ENCODE measurements at places on chromosomes 5 and 9.
A peak's percentile ranks its signal among the peaks of the same experiment; 100 is the strongest.

DNA sequence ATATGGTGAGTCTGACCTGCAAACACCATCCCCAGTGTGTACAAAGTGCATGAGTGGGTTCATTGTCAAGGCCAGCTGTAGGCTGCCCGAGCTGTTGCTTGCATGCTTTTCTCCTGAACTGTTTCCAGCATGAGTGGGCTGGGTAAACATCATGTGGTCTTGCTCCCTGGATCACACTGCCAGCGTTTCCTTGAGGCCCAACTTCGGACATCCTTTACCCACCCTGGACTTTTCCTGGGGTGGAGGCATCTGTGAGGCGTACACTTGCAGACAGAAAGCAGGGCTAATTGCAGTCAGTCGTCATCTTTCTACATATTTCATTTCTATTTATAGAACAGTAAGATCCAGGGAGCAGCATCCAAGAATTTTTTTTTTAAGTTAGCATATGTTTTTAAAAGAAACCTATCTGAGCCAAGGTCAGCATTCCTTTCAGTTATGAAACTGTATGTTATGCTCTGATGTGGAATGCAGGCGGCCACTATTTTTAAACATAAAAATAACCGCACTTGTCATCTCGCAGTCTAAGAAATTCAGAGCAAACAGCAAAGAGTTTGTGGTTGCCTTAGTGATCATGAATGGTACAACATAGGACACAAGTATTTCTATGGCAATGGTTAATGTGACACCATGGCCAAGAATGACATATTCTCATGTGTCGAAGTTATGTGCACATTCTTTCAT, 106.5 kb upstream of the DMRT1 start:
- DNase-seq: no peak

DNA sequence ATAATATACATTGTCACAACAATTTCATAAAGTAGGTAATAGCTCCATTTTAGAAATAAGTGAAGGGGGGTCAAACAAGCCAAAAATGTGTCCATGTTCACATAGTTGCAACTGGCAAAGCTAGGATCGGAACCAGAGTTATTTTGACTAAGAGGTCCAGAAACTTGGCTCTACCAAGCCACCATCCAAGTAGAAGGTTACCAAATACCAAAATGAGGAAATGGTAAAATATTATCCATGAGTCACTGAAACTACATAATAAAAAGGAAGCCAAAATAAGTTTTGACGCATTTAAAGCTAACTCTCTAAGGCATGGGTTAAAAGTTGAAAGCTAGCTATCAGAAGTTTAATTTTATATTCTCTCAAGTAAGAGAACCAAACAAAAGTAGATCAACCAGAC, 886.9 kb upstream of the DMAC1 start:
- no peak for DNase-seq

DNA sequence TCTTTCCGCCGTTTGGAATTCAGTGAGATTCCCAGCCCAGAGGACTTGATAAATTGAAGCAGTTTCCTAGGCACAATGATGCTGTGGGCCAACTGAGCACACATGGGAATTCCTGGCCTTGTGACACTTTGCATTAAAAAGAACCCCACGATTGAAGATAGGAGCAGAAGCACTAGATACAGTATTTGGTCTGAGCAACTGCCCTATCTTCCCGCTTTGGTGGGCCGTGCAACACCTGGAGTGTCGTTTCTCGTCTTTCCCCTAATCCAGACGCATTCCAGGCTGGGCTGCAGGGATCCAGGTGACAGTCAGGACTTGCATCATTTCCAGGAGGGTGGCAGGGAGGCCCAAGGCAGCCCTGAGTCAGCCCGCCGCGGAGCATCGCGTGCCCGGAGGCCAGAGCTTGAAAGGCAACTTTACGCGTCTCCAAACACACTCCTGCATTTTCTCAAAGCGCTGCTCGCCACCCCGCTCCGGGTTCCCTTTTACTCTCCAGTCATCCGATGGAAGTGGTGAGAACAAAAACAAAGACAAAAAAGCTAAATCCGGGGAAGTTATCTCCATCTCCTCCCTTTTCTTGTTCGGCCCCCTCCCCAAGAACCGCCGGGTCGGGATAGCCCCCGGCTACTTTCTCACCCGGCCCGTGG, 753 bp upstream of the STC2 start:
- DNase-seq: no peak

- no peak for DNase-seq
These were observed 80.0 kb upstream of the ASS1 start for GRCh38 chr9:130364619-130365322.

GRCh38 chr5:143435210-143435657, 31.7 kb upstream of the NR3C1 start:
- DNase-seq: peak; percentile 3

DNA sequence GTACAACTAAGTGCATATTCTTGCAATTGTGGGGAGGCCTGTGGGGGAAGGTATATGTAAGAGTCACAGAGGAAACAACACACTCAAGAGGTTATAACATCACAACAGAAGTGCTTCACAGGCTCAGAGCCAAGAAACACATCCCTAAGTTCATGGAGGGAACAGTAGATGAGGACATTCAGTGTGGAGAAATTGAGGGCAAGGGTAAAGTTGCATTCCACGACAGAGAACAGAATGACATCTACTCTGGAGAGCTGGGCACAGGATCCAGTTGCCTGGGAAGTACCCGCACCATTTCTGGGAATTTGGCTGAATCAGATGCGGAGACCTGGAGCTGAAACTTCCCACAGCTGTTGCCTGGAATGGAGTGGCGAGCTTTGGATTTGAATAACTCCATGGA, 197.2 kb downstream of the NXNL2 start:
- no peak for DNase-seq

DNA sequence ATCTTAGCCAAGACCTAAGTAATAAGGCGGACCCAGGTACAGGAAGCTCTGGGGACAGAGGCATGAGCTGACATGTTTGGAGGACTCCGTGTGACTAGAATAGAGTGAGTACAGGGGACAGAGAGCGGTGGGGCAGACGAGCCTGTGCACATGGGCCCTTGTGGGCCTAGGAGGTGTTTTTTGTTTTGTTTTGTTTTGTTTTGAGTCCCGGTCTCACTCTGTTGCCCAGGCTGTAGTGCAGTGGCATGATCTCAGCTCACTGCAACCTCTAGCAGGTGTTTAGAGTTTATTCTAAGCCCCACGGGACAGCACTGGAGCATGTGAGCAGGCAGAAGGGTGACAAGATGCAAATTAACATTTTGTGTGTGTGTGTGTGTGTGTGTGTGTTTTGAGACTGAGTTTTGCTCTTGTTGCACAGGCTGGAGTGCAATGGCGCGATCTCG, 3.1 kb upstream of the EEIG1 start:
- DNase-seq: no peak

DNA sequence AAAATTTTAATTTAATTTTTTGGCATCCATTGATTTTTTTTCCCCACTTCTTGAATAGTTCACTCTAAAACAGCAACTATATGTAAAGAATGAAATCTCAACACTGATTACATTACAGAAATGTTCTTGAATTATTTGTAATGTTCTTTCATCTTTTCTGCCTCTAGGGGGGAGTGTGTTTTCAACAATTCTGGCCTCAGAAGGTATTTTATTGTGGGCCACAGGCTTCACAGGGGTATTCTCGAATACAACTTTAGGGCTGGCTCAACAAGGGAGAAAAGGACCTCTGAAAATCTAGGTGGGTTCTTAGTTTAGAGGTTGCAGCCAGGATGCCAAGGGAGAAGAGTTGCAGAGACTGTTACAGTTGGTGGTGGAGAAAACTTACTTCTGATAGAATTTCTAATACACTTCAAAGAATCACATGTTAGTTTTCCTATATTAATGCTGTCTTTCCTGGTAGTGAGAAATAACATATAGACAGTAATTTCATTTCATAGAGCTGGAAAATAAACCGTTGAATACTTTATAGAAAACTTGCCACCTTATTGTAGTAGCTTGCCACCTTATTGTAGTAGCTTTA, 3.6 kb upstream of the NPR3 start:
- no peak for DNase-seq

GRCh38 chr9:126689027-126689825, 75.5 kb downstream of the LMX1B start:
- no peak for DNase-seq

DNA sequence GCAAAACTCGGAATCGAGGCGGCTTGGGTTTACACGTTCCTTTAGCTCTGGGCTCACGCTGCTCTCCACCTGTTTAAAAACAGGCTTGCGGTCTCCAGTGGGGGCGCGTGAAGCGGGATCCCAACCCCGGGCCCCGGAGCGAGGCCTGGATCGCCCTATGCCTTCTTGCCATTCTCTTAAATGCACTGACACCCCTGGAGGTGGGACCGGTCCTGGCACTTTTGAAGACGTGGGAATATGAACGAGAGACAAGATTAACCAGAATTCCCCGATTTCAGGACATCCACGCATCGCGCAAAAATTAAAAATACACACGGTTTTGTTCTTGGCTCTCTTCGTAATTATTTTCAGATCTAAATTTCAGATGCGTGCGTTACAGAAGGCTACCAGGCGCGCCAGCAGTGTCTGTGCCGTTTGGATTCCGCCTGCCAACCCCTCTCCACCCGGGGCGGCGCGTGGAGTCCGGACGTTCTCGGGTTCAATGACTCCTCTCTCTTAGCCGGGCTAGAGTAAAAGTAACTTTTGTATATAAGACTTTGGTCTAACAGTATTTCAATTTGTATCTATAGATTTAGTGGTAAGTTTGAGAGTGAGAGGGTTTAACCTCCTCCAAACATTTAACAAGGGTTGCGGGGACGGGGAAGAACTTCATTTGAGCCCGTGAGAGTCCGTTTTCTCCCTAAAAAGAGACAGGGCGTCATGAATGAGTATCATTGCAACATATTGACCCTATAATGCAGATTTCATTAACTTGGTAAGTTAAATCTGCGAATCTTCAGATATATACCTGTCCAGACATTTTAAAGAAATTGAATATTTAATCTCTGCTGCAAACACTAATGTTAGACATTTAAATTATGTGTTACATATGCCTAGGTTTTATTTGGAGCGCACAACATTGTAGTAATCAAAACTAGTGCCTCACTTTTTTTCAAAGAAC, 3.8 kb downstream of the FOXD1 start:
- DNase-seq: no peak

DNA sequence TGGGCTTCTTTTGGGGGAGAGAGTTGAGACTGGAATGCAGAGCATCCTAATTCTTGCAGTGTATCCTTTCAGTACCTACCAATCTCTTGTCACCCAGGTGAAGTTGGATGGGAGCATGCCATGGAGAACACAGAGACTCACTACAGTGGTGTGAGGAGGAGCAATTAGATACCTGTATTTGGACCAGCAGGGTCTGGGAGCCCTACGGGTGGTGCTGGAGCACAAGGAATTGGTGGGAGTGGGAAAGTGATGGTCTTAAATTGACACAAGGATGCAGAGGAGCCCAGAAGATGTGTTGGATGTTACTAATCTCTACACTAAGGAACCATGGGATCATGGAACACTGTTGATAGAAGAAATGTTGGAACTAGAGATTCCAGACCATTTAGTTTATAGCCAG, 212.7 kb downstream of the CHSY3 start:
- DNase-seq: no peak

- DNase-seq: no peak
These were observed 628.1 kb upstream of the TYRP1 start for GRCh38 chr9:12065050-12065449.

DNA sequence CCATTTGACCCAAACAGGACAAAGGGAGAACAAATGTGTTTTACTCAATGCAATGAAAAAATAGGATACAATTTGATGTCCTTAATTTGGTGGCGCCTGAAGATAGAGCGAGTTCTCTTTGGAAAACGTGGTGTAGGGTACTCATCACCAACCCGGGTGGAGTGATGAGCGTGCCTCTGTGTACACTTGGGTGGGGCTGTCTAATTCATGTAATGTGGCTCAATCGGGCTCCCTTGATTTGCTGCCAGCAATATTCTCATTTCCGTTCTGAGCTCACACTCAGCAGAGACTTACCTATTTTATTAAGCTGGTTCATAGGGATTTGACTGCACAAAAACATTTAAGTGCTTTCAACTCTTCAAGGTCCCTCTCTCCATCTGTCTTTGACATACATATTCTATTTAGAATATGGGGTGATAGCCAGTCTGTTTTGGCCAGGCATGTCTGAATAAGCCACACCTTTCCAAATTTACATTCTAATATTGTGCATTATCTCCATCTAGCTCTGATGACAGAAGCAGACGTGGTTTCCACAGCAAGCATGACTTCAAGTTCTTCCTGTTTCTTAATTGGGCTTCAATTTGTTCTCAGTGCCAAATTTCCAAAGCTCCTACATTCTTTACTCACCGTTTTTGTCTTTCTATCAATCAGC, 162.5 kb downstream of the IRX2 start:
- no peak for DNase-seq

DNA sequence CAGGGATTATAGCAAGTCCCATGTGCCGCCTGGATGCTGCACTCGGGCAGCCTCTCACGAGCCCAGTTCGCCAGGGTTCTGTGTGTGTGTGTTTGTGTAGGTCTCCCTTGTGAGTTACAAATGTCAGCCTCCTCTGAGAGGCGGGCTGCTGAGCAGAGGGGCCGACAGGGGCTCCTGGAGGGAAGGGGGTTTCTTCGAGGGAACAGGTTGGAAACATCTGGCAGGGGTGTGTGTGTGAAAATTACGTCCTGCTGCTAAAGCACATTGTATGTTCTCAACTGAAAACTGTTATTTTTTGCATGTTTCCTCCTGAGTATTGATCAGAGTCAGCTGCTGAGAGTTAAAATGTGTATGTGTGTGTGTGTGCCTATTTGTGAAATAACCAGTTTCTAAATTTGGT, 9.7 kb downstream of the GALNT10 start:
- no peak for DNase-seq

- DNase-seq: peak; percentile 26
These were observed 40.3 kb upstream of the NAA35 start for GRCh38 chr9:85900504-85901201.

DNA sequence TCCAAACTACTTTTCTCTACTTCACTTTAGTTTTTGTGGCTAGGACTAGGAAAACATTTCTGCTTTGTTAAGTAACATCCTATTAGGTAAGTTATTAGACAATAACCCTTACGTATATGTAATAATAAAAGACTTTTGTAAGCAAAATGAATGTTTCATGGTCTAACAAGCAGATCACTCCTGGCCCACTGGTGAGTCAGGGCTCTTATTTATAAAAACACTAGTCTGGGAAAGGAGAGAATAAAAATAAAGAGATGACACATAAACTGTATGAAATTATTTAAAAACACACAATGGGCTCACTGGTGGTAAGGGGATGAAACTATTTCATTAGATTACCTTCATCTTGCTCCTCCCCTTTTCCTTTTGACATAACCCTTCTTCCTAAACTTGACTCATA, 2212.2 kb upstream of the ACO1 start:
- DNase-seq: no peak

DNA sequence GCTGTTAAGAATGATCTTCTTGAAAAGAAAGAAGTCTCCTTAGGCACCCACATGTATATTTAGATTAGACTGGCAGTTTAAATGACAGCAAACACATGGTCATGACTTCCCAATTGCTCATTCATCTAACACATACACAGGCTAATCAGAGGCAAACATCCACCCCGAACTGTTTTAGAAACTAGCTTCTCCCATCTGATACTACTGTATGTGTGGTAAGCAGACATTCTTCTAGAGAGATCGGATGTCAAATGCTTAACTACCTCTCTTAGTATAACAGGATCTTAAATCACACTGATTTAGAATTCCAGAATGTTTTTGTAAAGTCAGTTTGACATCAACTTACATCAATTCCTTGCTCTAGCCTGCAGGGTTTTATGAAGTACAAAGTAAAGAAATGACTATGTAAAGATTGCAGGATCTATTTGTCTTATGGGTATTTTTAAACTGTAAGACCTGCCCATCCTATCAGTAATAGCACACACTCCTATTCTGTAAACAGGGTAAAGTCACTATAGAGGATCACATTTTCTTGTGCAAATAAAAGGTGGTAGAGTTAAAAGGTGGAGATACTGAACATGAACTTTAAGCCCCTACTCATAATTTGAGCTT, 239.7 kb downstream of the MLLT3 start:
- DNase-seq: no peak

GRCh38 chr5:93715761-93716160, 25.6 kb downstream of the POU5F2 start:
- DNase-seq: no peak
